GM12878 (cell line): ENCODE measurements at places on chromosomes 2 and 18. TPM values are rescaled to one million over a fixed set of nuclear protein-coding genes. Genes with fewer than 3 reads are reported as not detected.

The NLRC4 gene
- polyA plus RNA-seq = 0.40 and 0.57 TPM in 2 replicates

The ASXL3 gene
- polyA plus RNA-seq = not detected in 2 replicates

The FAM117B gene
- polyA plus RNA-seq = 3.7 and 4.7 TPM in 2 replicates

The CSRNP3 gene
- polyA plus RNA-seq = 0.03 and 0.21 TPM in 2 replicates

The MC5R gene
- polyA plus RNA-seq = not detected in 2 replicates

The EIF5B gene
- polyA plus RNA-seq = 45.8 and 46.7 TPM in 2 replicates
